Stimulated activated effector memory CD8-positive, alpha-beta T cell treated with anti-CD3 and anti-CD28 coated beads, Interleukin-12 subunit alpha, Interleukin-12 subunit beta, amount 100 ng/mL, for 72 hours (primary cell): ENCODE measurements at places on chromosomes 5 and 9.

DNA sequence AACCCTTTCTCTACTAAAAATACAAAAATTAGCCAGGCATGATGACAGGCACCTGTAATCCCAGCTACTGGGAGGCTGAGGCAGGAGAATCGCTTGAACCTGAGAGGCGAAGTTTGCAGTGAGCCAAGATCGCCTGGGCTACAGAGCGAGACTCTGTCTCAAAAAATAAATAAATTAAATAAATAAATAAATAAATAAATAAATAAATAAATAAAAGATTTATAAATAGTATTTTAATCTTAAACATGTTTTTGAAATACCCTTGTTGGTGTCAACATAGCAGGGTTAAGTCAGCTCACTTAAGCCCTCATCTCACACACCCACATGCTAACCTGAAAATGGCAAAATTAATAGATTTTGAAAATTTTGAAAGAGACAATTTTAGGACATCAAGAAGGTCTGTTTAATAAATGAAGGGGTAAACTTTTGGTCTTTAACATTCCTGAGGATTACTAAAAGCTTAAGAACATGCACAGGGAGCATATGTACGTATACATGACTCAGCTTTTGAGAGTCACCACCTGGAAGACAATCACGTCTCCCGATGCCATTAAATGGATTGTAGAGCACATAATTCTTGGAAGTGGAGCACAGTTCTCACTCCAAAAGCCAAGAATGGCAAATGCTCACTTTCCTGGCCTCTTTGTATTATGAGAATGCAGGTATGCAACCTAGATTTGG is 202.5 kb downstream of the GDNF start:
- no peak for DNase-seq

- no peak for DNase-seq
Measured at GRCh38 chr5:81241001-81241400, 7.9 kb downstream of the CKMT2 start.

- DNase-seq = no peak
Measured at GRCh38 chr9:134624137-134624591, 17.4 kb upstream of the COL5A1 start.

- no peak for DNase-seq
Measured at GRCh38 chr9:93645149-93645889, 68.9 kb downstream of the PHF2 start.

GRCh38 chr5:139668064-139668880 is 20.1 kb downstream of the CXXC5 start:
- DNase-seq = peak; percentile 30

- DNase-seq = no peak
Measured at GRCh38 chr9:113741886-113742854, 133.9 kb upstream of the ZNF618 start.

GRCh38 chr5:107980923-107981692 is 310.4 kb upstream of the EFNA5 start:
- no peak for DNase-seq

- DNase-seq = no peak
Measured at GRCh38 chr5:40775085-40775845, 19.5 kb upstream of the TTC33 start.

GRCh38 chr9:134698587-134699342 is 57.2 kb downstream of the COL5A1 start:
- DNase-seq = peak; percentile 75

DNA sequence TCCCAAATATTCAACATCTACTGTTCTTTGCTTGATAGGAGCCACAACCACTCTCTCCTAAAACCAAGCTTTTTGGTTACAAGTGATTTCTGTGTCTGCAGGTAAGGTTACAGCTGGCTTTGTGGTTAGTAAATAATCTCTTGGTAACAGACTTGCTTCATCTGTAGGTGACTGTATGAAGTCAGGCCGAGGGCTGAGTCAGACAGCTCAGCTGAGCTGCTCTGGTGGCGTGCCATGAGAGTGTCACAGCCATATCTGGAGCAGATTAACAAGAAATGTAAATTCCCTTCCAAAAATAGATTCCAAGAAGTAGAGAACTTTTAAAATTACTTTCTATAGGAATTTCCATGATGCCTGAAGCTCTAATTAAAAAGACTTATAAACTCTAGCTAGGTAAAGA is 23.7 kb upstream of the TAS2R1 start:
- DNase-seq = no peak

- DNase-seq = no peak
Measured at GRCh38 chr9:78858266-78858665, 561.3 kb downstream of the PSAT1 start.

- no peak for DNase-seq
Measured at GRCh38 chr5:53547226-53547625, 13.2 kb upstream of the NDUFS4 start.

DNA sequence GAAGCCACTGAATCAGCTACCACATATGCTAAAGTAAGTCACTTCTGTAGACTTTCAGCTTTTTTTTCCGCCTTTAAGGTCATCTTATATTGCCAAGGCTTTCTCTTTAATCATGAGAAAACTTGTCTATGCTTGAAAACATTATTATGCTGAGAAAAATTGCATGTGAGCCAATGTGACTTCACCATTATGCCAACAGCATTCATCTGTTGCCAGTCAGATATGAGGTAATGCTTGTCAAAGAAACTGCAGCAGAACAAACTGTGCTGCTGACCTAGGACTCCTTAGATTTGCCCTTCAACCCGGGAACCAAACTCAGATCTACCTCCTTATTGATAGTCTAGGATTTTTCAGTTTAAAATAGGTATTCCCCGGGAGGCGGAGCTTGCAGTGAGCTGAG is 34.3 kb downstream of the SLC44A1 start:
- no peak for DNase-seq

DNA sequence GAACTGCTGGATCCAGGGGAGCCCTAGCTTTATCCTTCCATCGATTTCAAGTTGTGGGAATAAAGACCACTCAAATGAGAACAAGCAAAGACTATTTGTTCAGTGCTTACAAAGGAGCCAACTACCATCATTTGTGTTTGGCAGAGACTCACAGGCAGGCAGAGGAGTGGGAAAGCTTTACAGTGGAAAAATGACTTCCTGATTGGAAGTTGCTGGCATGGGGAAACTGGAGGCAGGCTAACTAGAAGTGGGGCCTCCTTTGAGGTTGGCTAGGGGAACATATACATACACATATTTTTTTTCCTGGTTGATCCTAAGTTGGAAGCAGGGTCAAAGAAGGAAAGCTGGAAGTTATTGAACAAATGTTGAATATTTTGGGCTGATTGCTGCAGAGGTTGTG is 121.7 kb downstream of the ACTBL2 start:
- DNase-seq = no peak

DNA sequence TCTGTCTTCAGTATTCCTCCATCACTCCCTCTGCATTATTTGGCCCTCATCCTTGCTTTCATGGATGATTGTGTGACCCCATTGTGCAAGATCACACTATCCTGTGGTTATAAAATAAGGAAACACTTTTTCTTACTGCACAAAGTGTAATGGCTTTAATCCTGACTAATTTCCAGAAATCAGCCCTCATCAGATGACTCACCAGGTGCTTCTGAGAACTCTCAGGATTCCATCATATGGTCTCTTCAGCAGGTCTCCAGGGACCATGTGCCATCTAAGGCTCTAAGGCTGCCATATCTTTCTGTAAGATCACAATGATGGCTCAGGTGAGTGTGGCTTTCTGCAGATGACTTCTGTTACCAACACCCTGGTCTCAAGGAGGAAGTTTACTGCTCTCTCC is 27.3 kb upstream of the FER start:
- DNase-seq = no peak

GRCh38 chr9:24936117-24936516 is 390.4 kb upstream of the IZUMO3 start:
- no peak for DNase-seq

- no peak for DNase-seq
Measured at GRCh38 chr9:2559192-2560152, 62.1 kb upstream of the VLDLR start.

DNA sequence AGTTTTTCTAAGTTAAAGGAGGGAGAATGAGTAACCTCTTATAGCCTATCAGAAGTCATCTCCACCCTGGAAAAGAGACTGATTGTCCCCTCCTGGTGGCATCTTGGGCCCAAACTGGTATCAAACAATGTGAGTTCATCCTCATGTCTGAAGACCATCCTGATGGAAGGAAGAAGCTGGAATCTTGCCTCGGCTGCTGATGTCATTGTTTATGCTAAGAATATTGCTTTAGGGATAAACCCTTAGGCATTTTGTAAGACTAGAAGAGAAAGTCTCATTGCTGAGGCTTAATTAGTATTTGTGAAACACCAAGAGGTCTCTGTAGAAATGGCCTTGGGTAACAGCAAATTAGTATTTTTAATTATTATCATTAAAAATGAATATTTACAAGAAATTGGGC is 65.7 kb upstream of the KCNN2 start:
- no peak for DNase-seq

DNA sequence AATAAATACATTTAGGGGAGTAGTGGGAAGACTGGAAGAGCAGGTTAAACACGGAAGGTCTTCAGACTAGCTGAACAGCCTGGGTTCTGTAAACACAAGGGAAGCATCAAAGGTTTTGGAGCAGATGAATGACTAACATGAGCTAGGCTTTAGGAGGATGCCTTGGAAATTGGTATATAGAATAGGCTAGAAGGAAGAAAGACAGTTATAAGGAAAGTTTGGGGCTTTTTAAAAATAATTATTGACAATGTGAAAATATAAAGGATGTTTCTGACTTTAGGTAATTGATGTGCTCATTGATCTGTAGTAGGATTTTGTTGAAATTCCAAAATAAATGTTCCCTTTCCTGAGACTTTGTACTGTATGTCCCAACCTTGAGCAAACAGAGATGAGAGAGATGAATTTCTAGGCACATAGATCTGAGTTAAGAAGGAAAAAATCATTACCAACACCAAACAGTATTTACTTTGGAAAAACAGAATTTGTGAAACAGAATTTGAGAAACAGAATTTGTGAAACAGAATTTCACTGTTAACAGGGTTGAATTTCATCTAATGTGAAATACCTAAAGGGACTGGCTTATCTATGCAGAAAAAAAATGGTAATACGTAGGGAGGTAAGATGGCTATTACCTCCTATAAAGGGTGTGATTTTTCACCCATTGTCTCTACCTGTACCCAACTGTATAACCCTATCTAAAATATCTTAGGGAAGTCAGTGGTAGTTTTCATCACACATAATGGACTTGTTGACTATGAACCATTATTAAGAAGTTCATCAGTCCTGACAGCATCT is 28.8 kb downstream of the SKP2 start:
- DNase-seq = no peak
